ENCODE measurements at places on chromosomes 7 and 10.

- no peak for DNase-seq
These were observed 2.5 kb downstream of the ZYX start for GRCh38 chr7:143383642-143383957.

- no peak for DNase-seq
These were observed 15.1 kb upstream of the CUBN start for GRCh38 chr10:17144757-17145156.

DNA sequence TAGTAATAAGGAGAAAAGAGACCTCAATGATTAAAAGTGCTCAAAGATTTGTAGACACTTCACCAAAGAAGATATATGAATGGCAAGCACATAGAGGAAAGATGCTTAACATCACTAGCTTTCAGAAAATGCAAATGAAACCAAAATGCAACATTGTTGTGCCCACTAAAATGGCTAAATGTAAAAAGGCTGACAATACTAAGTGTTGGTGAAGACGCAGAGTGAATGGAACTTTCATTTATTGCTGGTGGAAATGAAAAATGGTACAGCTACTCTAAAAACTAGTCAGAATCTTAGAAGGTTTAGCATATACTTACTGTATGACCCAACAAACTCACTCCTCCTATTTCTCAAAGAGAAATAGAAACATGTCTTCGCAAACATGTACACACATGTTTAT is 212.9 kb upstream of the PITRM1 start:
- no peak for DNase-seq

GRCh38 chr10:7942316-7942715 is 112.2 kb upstream of the GATA3 start:
- DNase-seq = no peak

GRCh38 chr10:116925056-116925455 is 75.8 kb downstream of the ENO4 start:
- DNase-seq = no peak

DNA sequence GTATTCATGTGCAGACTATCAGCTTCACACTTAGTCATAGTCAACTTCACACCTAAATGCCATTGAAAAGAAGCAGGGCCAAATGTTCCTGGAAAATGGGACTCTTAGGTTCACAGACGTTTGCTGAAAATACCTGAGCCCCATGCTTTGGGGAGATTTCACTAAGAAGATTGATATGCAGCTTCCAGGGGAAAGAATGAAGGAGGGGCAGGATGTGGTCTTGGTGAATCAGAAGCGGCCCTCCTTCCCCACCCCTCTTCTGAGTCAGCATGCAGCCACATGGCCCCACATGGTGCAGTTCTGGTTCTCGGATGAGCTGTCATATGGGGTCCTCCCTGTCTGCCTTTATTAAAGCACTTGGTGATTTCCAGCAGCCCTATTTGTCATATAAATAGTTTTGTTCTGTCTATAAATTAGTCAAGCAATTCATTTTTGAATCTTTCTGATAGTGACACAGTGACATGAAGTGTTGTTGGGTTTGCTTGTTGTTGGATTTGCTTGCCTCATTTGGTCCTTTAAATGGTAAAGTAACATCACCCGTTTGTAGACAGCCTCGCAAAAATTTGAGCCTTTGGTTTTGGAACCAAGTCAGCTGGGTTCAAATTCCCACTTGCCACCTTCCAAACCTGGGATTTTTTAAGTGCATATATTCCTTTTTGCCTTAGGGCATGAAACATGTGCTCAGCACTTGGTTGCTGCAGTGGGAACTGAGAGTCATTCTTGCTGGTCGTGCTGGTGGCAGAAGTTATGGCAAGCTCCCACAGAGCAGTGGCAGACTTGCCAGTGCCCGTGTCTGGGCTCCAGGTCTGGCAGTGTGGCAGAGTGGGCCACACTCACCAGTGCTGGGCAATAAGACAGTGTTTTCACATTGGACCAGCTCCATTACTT is 68.1 kb upstream of the CDK6 start:
- DNase-seq = peak; percentile 41

GRCh38 chr7:92633211-92633906 is 43.2 kb upstream of the FAM133B start:
- no peak for DNase-seq

- no peak for DNase-seq
These were observed 23.6 kb downstream of the GNA12 start for GRCh38 chr7:2820508-2820934.

- no peak for DNase-seq
These were observed 42.7 kb downstream of the INPP5F start for GRCh38 chr10:119768455-119769094.

DNA sequence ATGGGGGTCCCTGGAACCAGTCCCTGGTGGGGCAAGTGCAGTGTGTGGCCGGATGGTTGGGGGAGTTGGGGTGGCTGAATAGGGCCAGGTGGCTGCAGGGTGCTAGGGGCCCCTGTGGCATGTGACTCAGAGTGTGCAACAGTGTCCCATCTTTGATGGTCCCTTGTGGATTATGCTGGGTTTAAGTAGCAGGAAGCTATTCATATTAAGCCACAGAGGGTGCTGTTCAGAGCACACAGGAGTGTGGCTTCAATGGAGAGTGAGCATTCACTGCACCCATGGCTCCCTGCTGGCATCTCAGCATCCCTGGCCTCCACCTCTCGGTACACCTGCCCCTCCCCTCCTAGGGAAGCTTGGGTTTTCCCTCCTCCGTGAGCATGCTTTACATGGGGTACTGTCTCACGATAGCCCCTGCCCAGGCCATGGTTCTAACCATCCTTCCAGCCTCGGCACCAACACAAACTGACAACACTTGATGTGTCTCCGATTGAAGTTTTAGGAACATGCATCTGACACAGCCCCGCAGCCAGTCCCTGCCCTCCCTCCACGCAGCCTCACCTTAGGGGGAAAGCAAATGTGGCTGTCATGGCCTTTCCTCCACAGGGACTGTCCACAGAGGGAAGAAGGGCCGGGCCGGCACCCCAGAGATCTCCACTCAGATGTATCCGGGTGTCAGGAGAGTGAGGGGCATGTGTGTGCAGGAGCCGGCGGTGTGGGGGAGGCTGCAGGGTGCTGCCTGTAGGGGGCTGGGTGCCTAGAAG is 30.4 kb upstream of the PPIF start:
- DNase-seq = no peak

GRCh38 chr10:116757246-116757645 is 14.9 kb upstream of the HSPA12A start:
- DNase-seq = no peak

DNA sequence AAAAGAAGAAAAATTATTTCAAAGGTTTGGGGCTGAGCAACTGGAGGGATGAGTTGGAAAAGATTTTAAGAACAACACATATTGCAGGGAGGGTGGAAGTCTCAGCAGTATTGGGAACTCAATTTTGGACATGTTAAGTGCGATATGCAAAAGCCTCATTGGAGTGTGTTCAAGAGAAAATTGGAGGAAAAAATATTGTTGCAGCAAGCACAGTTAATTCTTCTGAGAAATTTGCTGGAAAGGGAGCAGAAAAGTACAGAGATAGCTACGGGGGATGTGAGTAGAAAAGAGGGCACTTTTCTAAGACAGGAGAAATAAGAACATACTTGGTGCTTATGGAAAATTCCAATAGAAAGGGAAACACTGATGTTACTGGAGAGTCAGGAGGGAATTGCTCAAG is 59.8 kb upstream of the MAGI2 start:
- DNase-seq = no peak

DNA sequence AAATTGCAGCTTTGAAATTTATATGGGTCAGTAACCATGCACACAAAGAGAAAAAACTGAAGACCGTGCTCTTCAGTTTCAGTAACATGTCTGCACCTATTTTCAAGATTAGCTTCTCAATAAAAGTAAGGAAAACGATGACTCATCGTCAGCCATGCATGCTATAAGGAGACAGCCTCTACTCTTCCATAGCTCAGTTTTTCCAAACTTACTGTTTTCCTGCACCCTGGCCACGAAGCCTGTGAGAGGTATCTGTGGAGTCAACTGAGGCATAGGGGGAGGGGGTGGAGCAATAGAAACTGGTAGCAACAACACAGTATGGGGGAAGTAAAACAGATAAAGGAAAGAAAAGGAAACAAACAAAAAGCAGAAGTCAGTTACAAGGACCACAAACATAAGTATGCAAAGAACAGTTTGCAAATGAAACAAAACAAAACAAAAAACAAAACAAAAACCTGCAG is 58.0 kb downstream of the PDSS1 start:
- DNase-seq = no peak

DNA sequence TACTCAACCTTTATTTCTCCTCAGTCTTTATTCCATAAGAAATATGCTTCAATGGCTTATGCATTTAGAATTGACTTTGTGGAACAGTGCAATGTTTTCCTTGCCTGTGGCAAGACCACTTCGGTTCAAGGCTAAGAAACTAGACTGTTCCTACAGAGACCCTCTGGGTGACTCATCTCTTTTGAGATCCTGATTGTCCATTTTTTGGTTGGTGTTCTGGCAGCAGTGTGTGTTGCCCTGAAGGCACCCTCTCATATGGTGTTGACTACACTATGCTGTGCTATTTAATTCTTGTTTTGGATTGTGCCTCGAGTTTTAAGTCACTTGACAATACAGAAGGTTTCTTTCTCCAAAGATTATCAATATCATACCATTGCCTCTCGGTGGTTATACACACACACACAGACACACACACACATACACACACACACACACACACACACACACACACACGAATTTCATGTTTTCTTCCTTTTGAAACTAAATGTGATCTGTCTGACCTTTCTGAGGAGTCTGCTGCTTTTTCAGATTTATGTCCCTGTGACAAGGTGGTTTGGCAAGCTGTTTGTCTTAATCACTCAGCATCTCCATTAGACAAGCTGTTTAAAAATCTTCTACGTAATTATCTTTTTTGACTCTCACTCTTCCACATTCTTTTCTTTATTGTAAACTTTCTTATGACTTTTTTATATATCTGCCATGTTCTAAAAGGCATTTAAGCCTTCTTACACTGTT is 187.2 kb downstream of the VTI1A start:
- no peak for DNase-seq

DNA sequence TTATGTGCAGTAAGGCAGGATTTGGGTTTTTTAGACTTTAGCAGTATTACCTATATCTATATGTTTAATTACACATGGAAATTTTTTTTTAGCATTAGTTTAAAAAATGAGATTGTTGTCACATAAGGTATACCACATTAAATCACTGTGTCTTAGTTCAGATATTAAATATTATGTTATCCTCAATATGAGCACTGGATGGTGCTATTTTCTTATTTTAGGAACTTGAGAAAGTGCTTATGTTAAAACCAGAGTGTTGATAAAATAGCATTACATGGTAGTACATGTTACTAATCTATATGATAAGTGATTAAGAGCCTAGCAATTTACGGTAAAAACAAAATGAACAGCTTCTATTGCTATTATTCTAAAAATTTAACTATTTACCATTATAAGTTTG is 28.8 kb downstream of the MIOS start:
- no peak for DNase-seq

DNA sequence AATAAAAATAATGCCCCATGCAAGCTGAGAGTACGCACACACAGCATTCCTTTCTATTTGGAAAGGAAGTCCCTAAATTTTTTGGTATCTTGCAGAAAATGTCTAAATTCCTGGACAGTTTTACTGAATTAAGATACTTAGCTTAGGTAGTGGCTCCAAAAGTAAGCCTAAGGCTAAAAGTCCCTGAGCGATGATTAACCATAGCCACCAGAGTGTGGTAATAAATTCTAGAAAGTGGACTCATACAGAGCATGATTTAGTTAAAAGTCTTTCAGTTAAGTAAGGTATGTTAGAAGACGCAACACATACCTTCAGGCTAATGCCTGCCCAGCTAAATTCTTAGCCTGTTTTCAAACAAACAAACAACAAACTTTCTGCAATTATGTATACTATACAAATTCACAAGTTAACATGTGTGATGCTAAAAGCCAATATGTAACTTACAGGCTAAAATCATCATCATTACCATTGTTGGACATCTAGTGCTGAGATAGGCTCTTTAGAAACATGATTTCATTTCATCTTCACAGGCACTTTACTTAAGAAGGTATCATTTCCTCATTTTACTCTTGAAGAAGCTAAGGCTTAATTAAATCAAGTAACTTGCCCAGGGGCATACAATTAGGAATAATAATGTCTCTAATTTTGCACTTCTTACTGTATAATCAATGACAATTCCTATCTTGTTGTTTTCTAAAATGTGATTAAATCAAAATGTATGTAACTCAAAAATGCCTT is 261.4 kb upstream of the YAE1 start:
- no peak for DNase-seq

DNA sequence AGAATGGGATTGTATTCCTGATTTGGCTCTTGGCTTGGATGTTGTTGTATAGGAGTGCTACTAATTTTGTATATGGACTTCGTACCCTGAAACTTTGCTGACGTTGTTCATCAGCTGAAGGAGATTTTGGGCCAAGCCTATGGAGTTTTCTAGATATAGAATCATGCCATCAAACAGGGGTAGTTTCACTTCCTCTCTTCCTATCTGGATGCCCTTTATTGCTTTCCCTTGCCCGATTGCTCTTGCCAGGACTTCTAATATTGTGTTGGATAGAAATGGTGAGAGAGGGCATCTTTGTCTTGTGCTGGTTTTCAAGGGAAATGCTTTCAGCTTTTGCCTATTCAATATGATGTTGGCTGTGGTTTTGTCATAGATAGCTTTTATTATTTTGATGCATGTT is 92.3 kb downstream of the CCDC7 start:
- DNase-seq = no peak

DNA sequence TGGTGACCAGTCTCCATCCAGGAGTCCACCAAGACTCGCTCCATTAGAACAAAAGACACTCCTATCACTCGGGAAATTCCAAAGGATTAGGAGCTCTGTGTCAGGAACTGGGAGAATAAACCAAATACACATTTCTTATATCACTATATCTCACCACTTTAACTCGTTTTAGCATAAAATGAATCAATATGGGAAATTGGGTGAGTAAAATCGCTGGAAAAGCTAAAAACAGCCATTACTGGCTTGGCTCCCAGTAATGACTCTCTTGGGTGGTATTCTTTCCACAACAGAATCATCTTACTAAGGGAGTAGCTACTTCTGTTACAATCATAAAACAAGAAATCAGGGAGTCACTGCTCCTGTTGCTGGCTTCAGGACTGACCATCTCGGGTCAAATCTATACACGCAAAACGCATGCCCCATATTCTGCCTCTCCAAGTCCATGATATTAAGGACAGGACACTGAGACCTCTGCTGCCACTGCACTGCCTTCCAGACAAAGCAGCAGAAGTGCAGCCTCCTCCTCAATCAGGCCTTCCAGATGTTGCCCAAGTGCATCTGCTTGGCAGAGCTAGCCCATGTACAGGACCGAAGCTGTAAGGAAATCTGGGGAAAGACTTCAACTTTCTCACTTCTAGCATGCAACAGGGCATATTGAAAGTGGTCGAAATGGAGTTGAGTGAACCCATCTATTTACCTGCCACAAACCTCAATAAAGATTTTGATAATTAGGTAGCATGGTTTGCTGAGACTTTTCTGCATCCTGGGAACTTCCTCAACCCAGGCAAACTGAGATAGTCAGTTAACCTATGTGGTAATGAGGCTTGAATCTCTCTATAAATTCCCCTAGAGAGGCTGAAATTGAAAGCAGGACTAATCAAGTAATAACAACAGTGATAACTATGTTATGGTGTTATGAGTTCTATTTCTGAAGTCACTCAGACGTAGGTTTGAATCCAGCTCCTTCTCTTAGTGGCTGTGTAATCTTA is 14.4 kb upstream of the PANK1 start:
- no peak for DNase-seq
